ENCODE measurements at places on chromosomes 6 and 20.

DNA sequence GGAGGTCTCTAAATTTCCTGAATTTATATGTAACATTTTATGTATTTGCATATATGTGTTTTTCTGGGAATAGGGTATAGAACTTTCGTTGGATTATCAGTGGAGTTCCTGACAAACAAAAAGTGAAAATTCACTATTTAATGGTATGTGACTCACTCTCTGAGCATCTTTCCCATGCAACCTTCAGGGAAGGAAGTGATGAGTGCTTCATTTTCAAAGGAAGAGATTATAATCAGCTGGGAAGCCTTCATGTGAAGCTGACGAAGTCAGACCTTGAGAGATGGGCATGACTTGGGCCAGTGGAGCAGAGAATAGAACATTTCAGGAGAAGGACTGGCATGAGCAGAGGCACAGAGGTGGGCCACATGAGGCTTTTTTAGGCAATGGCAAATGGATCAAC, 72.7 kb downstream of the FAXC start:
- DNase-seq, result no peak

- DNase-seq, result peak; percentile 73
These were observed 6.0 kb downstream of the SDC4 start for GRCh38 chr20:45341939-45342854.

DNA sequence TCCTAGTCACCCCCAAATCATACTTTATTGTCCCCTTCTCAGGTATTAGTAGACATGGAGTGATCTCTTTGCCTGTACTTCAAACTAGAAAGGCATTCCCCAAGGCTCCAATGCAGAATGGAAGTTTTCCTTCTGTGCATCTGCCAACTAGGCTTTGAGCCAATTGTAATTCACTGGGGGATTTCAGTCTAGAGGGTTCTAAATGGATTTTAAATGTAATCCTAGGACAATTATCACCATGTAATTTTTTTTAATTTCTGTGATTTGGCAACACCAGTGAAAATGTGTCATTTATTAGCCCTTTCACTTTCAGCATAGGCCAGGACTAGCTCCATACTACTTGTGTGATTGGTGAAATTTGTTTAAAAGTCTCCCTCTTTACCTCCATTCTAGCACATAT, 557.6 kb upstream of the MARCKS start:
- no peak for DNase-seq

GRCh38 chr20:57620274-57620990, at the start of gene ZBP1:
ZBP1 (minus strand) TSS chr20:57620426; CDS start chr20:57620295, 131 bp downstream.
- DNase-seq, result no peak

DNA sequence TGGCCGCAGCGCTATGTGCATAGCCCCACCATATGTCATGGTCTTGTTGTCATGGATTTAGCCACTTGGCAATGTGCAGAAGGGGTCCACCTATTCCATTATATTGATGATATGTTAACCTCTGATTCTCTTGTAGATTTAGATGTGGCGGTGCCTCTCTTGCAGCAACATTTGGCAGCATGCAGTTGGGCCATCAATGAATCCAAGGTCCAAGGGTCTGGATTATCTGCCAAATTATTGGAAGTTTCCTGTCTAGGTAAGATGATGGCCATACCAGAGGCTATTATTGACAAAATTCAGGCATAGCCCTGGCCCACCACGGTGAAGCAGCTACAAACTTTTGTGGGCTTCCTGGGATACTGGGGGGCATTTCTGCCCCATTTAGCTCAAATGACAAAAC, 31.4 kb downstream of the HDDC2 start:
- no peak for DNase-seq

DNA sequence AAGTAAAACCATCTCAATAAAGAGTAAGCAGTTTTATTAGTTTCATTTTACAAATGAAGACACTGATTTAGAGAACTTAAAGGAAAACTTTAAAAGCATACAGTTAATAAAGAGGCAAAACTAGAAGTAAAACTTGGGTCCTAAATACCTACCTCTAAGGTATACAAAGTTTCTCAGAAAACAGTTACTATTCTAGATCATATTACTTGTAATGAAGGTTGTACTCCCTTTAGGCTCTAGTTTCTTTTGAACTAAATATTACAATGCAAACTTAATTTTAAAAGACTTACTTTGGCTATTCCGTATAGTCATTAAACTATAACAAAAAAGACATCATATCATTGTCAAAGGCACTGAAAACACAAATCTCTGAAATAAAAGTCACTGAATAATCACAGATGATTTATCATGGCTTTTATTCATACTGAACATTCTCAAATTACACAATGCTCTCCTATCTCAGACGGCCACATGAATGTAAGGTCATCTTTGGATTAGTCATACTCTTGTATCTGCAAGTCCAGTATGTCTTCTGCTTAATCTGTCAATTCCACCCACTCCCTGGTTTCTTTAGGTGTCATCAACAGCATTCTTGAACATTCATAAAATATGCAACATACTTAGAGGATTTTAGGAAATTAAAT, 361.6 kb upstream of the RUNX2 start:
- DNase-seq, result no peak

DNA sequence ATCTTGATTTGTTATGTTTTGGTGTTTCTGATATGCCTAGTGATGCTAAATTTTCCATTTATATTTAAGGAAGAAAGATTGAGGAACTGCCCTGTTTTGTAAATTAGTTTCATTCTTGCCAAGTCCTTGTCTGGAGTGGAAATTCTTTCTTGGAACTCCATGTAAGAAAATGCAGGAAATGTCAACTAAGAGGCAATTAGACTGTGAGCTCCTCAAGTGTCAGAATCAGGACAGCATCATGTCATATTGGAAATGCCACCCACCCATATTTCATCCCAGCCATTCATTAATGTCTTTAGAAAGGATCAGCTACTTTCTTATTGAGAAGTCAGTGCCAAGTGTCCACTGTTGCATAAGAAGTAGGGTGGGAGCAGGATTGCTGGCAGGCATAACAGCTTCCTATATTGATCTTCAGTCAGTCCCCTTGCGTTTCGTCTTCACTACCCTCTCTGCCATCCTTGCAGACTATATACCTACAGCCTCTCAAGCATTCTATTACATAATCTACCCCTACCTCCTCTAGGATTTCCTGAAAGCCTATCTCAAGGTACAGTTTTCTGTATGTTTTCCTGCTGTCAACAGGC, 42.4 kb downstream of the HAO1 start:
- DNase-seq, result no peak

DNA sequence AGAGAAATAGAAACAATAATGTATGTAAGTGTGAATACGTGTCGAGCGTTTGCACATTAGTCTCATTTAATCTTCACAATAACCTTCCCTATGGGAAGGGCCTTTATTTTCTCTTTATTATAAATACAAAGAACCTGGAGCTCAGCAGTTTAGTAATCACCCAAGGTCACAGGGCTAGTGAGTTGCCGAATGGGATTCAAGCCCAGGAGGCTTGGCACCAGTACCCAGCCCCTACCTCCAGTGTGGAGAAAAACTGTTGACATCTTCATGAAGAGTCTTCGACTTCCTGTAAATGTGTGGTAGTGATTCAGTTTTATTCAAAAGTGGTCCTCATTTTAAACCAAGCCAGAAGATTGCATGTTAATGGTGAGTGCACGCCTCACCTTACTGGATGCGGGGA, 162.8 kb downstream of the SCML4 start:
- no peak for DNase-seq

- DNase-seq, result no peak
These were observed 2.6 kb downstream of the VGLL2 start for GRCh38 chr6:117267766-117268534.

GRCh38 chr6:26660000-26660361, 435 bp upstream of the ZNF322 start:
- DNase-seq, result no peak

DNA sequence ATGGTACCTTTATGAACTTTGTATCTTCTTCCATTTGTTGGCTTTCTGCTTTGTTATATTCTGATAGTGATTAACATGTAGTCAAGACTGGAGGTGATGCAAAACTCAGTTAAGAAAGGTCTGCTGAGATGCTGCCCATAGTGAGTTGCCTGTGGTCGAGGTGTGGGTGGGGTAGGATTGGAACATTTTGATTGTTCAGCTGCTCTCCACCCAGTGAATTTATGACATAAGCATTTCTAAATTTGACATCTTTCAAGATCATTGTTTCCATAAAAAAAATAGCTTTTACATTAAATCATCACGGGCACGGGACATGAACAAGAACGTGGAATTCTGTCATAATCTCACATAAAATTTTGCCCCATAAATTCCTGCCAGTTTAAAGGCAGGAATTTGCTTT, 146.6 kb upstream of the POU3F2 start:
- no peak for DNase-seq

DNA sequence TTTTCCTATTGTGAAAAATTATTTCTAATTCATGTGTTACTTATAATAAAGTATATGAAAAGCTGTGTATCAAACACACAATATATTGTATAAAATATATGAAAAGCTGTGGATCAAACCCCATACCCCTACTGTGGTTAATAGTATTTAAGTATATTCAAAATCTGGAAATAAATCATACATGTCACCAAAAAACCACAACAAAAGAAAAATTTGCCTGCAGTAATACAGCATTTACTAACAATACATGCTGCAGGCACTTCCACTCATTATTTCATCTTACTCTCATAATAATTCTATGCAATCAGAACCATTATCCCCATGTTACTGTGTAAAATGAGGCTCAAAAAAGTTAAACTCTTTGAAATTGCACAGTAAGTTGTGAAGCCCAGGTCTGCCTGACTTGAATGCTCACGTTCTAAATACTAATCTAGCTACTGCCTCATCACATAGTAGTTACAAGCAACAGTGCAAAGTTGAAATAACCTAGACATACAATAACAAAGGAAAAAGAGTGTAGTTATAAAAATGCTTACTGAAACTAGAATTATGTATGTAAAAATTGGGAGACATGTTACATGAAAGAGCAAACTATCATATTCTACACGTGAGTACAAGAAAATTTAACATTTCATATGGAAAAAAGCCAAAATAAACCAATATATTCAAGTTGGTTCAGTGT, 61.7 kb downstream of the FAM217A start:
- no peak for DNase-seq

GRCh38 chr20:1907586-1907985, 12.4 kb downstream of the SIRPA start:
- DNase-seq, result no peak

DNA sequence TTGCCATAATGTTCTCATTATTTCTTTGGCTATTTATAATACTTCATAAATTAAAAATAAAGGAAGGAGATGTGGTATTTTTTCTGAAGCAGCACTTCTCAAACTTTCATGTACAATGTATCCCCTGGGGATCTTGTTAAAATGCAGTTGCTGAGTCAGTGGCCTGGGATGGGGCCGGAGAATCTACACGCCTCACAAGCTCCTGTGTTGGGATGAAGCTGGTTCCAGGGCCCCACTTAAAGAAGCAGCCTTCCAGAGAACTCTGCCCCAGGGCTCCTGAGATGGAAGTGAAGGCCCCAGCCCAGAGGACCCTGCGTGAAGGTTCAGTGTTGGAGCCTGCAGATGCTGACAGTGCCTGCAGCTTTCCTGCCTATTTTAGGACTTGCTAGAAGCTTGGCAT, 40.1 kb upstream of the SLC23A2 start:
- no peak for DNase-seq

DNA sequence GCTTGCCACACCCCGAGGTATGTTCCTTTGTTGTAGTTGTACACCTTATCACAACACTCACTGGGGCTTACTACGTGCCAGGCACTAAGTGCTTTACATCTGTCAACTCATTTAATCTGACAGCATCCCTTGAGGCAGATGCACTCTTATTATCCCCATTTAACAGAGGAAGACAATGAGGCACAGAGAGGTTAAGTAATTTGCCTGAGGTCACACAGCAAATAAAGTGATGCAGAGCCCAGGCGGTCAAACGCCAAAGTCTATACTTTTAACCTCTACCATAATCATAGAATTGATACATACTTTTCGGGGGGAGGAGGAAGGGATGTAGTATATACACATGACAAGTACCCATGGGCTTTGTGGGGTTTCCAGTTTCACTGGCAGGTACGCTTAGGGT, 37.7 kb downstream of the MDFI start:
- DNase-seq, result peak; percentile 6

GRCh38 chr20:62345681-62346370, 21.3 kb downstream of the LAMA5 start:
- no peak for DNase-seq

DNA sequence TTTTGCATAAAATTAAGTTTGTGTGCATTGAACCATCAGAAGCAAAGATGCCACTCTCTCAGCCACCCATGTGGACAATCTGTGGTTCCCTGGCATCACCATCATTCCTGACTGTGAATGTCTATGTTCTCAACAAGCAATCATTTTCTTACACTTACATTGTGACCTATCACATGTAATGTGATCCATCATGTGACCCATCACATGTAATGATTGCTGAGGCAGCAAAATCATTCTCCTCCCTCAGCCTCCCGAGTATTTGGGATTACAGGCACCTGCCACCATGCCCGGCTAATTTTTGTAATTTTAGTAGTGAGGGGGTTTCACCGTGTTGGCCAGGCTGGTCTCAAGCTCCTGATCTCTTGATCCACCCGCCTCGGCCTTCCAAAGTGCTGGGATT, 22.0 kb upstream of the ZNF133 start:
- no peak for DNase-seq

- DNase-seq, result no peak
These were observed 12.9 kb upstream of the TCF15 start for GRCh38 chr20:623021-623420.

DNA sequence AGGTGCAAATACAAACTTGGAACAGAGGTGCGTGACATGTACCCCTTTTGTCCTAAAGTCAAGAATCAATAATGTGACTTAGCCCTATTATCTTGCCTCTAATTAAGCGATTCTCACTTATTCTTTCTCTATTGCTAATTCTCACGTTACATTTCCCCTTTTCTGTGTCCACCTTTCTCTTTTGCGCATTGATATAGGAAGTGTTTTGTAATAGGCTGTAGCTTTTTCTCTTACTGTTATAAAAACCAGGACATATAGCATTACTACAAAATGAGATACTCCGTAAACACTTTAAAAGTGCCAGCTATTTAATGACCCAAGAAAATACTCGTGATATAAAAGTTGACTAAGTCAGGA, 669 bp upstream of the TMEM30A start:
- DNase-seq, result no peak

GRCh38 chr20:34426026-34426425, 63.0 kb downstream of the ITCH start:
- no peak for DNase-seq

DNA sequence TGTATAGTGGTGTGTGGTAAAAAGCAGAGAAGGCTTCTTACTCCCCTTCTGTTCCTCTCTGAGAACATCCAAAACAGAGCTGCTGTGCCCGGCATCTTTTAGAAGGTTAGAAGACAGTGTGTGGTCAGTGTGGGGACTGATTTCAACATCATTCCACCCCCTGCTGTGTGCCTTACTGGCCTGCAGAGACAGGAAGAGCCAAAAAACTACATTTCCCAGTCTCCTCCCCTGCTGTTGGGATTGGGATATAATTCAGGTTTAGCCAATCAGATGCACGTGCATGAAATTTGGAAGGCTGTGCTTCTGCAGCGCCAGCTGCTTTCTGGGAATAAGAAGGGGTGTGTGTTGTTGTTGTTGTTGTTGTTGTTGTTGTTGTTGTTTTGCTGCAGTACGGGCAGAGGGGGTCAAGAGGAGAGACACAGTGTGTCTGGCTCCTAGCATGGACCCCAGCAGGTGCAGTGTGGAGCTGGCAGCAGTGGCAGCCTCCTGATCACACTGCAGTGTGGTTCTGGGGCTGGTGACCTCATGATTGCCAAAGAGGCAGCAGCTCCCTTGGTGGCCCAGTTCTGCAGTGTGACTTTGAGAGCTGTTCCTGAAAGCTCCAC, 74.7 kb downstream of the MRPL14 start:
- no peak for DNase-seq
